ENCODE measurements at places on chromosomes 5 and 9. TPM values are rescaled to one million over a fixed set of nuclear protein-coding genes. Genes with fewer than 3 reads are reported as not detected.
A peak's percentile ranks its signal among the peaks of the same experiment; 100 is the strongest.

GRCh38 chr5:178583279-178583678 is 6.9 kb downstream of the COL23A1 start:
- H3K4me1 ChIP-seq, result no peaks in the 10 kb centered on the region
- no peaks in the 10 kb centered on the region for H3K36me3 ChIP-seq
- DNase-seq, result no peak
- peaks cover 9% of the 10 kb centered on the region for H3K27me3 ChIP-seq
- H3K27ac ChIP-seq, result no peak overlapping the region
- no peak overlapping the region for H3K4me3 ChIP-seq

- H3K4me1 ChIP-seq, result peaks cover 37% of the 10 kb centered on the region
- H3K27ac ChIP-seq, result peak overlapping the region; percentile 90
- DNase-seq, result no peak
- H3K27me3 ChIP-seq, result no peaks in the 10 kb centered on the region
- H3K36me3 ChIP-seq, result peaks cover 17% of the 10 kb centered on the region
- H3K4me3 ChIP-seq, result no peak overlapping the region
These were observed 8.1 kb downstream of the HNRNPAB start for GRCh38 chr5:178212241-178213002.

- H3K27me3 ChIP-seq, result no peaks in the 10 kb centered on the region
- no peaks in the 10 kb centered on the region for H3K4me1 ChIP-seq
- no peak for DNase-seq
- no peak overlapping the region for H3K27ac ChIP-seq
These were observed 162.7 kb downstream of the MACROH2A1 start for GRCh38 chr5:135236228-135236907.

DNA sequence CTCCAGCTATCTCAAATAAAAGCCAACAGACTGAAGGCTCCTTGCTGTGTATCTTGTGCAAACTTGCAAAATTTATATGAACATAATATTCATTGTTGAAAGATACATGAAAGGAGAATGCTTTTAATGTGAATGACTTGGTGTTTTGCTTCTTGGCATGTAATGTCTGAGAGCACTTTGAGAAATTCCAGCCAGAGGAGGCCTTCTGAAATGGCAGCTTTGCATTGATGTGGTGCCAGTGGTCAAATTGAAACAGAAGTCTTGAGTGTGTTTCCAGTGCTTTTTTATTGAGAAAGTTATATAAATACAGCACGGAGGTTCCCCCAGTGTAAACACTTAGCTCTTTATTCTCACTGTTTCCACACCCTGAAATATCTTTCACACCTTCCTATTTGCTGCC is 182.1 kb downstream of the ADCY2 start:
- DNase-seq, result no peak
- no peak overlapping the region for H3K4me3 ChIP-seq
- no peaks in the 10 kb centered on the region for H3K4me1 ChIP-seq
- H3K27me3 ChIP-seq, result no peaks in the 10 kb centered on the region

DNA sequence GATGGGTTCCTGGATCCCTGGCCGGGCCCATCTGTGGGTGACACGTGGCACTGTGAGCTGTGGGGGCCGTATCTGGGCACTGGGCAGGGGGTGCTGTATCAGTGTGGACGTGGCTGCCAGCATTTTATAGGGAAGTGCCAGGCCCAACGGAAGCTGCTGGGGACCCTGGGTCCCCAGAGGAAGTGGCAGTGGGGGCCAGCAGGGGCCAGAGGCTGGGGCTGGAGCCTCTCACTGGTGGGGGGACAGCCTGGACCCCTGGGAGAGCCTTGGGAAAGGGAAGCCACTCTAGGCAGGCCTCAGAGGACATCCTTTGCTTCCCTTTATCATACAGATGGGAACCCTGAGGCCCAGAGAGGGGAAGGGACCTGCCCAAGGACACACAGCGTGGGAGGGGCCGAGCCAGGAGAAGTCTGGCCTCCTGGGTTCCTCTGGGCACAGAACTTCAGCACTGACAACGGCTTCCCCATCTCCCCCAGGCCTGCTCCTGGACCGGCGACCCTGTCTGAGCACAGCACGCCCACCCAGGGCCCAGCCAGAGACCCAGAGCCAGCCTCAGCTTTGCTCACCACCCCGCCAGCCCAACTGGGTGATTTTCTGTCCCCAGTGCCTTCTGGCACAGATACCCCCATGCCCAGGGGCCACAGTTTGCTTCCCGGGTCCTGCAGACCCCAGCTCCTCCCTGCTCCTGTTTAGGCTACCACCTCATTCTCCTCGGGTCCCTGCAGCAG is 15.5 kb upstream of the LAMC3 start:
- H3K4me1 ChIP-seq, result no peaks in the 10 kb centered on the region
- no peak overlapping the region for H3K27ac ChIP-seq
- peaks cover under 1% of the 10 kb centered on the region for H3K27me3 ChIP-seq
- H3K4me3 ChIP-seq, result no peak overlapping the region
- DNase-seq, result no peak

DNA sequence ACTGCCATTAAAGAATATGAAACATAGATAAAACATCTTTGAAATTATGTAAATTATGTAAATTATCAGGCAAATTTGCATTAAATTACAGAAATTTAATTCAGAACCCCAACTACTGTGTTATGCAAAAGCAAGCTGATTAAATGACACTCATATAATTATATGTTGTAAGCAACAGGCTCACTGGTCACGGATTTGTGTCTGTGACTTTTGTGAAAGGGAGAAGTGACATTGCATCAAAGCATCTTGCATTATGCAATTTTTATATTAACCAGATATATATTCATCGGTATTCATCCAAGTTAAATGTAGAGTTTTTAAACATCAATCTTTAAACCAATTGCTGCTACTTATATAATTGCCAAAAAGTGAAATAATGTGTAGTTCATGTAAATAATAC is 13.0 kb upstream of the GLIPR2 start:
- H3K36me3 ChIP-seq, result no peaks in the 10 kb centered on the region
- DNase-seq, result no peak
- no peak overlapping the region for H3K27ac ChIP-seq
- H3K27me3 ChIP-seq, result no peaks in the 10 kb centered on the region
- H3K4me3 ChIP-seq, result no peak overlapping the region

- peaks cover 38% of the 10 kb centered on the region for H3K27me3 ChIP-seq
- H3K27ac ChIP-seq, result no peak overlapping the region
- H3K4me1 ChIP-seq, result peaks cover 7% of the 10 kb centered on the region
- no peak for DNase-seq
These were observed 1.7 kb downstream of the AHRR start for GRCh38 chr5:322942-323879.

DNA sequence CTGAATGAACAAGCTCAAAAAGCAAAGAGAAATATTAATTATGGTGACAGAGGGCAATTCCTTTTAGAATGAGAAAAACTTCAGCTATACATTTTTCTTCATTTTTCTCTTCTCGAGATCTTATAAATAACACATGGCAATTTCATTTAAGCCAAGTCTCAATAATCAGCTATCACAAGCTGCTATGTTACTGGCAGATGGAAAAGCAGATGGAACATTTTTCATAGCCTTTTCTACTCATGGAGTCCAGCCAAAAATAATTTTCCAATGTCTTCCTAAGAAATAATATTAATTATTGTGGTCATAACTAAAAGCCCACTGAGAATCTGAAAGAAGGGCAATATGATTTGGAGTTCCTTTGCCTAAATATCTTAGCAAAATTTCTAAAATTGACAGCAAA is 35.6 kb downstream of the SKIC3 start:
- no peak for DNase-seq
- no peaks in the 10 kb centered on the region for H3K27me3 ChIP-seq
- no peak overlapping the region for H3K4me3 ChIP-seq
- no peaks in the 10 kb centered on the region for H3K36me3 ChIP-seq

DNA sequence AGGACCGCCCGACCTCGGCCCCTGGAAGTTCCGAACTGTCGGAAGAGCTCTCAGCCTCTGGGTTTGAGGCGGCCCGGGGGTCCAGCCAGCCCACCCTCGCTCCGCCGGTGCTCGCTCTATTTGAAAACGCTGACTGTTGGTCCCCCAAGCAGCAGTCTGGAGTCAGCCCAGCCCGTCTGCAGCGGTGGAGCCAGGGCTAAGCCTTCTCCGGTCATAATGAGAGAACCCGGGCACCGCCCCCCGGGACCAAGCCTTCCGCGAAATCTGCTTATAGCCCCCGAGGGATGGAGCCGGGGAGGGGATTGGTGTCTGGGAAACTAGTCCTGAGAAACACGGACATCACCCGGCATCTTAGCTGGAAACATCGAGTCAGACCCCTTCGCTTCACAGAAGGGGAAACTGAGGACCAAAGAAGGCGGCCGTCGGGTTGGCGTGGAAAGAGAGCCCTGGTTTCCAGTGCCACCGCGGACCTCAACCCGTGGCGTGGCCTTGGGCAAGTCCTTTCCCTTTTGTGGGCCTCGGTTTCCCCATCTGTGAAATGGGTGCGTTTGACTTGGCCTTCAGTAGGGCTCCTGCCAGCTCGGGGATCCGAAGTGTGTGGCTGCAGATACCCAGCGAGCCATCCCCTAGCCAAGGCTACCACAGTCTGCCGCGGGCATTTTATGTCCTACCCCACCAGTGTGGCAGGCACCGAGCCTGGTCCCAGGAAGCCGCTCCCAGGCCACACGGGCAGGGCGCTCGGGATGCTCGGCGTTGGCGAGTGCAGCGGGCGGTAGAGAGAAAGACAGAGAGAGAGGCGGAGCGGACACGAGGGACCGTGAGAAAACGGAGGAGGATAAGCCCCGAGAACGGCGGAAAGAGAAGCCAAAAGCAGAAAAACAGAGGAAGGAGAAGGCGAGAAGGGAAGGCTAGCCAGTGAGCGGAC is 857 bp downstream of the ADAM19 start:
- H3K36me3 ChIP-seq, result no peaks in the 10 kb centered on the region
- peak overlapping the region; percentile 75 for H3K4me3 ChIP-seq
- no peaks in the 10 kb centered on the region for H3K4me1 ChIP-seq
- peak; percentile 29 for DNase-seq
- H3K27me3 ChIP-seq, result no peaks in the 10 kb centered on the region

GRCh38 chr5:24232041-24232440 is 412.7 kb downstream of the CDH10 start:
- no peak overlapping the region for H3K4me3 ChIP-seq
- no peaks in the 10 kb centered on the region for H3K27me3 ChIP-seq
- H3K36me3 ChIP-seq, result no peaks in the 10 kb centered on the region
- H3K27ac ChIP-seq, result no peak overlapping the region

DNA sequence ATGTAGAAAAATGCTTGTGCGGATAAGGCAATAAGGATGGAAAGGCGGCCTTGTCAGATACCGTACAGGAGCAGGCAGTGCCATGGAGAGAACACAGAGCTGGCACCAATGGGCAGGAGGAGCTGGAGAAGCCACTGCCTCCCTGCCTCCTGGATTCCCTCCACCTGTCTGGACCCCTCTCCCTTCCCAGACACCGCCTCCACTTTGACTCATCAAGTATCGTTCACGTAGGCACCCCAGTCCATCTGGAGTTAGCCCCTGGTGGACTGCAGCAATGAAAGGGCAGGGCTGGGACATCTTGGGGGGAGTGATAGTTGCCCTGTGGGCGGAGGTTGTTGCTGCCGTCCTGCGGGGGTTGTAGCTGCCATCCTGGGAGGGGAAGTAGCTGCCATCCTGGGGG is 232.0 kb downstream of the ROR2 start:
- no peak overlapping the region for H3K4me3 ChIP-seq
- no peak overlapping the region for H3K27ac ChIP-seq
- no peaks in the 10 kb centered on the region for H3K36me3 ChIP-seq
- H3K27me3 ChIP-seq, result no peaks in the 10 kb centered on the region
- no peaks in the 10 kb centered on the region for H3K4me1 ChIP-seq

DNA sequence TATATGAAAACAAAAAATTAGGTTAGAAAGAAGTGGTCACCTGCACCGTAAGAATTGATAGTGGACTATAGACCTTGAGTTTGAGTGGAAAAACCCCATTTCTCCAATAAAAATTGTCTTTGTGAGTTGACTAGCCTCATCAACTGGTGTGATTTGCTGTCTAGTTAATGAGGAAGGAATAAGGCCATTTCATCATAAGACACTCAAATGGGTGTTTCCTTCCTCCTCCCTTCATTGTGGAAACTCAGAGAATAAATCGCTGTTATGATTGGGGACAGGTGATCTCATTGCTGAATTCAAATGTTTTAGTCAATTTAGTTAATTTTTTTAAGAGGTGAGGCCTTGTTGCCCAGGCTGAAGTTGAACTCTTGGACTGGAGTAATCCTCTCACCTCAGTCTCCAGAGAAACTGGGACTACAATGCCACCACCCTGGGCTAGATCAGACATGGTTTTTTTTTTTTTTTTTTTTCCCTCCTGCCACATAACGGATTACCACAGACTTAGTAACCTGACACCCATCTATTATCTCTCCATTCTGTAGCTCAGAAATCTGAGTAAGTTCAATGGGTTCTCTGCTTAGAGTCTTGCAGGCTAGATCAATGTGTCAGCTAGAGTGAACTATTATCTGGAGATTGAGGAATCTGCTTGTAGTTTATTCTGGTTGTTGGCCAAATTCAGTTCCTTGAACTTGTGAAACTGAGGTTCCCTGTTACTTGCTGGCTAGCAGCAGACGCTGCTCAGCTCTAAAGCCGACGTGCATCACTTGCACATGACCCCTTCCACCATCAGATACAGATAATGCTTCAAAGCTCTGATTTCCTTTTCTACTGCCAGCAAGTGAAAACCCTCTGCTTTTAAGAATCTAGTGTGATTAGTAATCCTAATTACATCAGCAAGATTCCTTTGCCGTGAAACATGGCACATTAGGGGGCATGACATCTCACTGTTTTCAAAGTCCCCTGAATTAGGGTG is 663.8 kb upstream of the CDH9 start:
- no peak overlapping the region for H3K4me3 ChIP-seq
- no peaks in the 10 kb centered on the region for H3K36me3 ChIP-seq
- H3K27ac ChIP-seq, result no peak overlapping the region

GRCh38 chr9:116466271-116467235 is 220.6 kb upstream of the TRIM32 start:
- no peaks in the 10 kb centered on the region for H3K4me1 ChIP-seq
- no peaks in the 10 kb centered on the region for H3K27me3 ChIP-seq
- no peaks in the 10 kb centered on the region for H3K36me3 ChIP-seq
- DNase-seq, result no peak
- H3K4me3 ChIP-seq, result no peak overlapping the region

DNA sequence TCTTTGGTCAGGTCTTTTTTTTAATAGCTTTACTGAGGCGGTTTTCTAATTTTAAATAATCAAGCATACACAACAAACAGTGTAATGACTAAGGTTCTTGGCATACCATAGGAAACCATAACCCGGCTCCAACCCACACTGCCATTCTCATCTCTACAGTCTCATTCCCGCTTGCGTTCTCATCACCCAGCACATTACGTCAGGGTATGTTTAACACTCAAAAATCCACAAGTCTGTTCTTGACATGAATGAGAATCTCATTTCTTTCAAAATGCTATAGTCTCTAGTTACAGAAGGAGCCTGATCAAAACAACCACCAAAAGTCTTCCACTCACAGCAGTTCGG is 505 bp downstream of the C5orf34 start:
- H3K27me3 ChIP-seq, result no peaks in the 10 kb centered on the region
- no peaks in the 10 kb centered on the region for H3K36me3 ChIP-seq
- H3K4me1 ChIP-seq, result peaks cover 7% of the 10 kb centered on the region
- no peak for DNase-seq
- H3K4me3 ChIP-seq, result peak overlapping the region; percentile 57

TYRP1 gene
- total RNA-seq, result 0.30 TPM

RNF208 gene
- 6.5 TPM for total RNA-seq

PFN3 gene
- total RNA-seq, result not detected
